ENCODE measurements at places on chromosomes 3 and 15.

DNA sequence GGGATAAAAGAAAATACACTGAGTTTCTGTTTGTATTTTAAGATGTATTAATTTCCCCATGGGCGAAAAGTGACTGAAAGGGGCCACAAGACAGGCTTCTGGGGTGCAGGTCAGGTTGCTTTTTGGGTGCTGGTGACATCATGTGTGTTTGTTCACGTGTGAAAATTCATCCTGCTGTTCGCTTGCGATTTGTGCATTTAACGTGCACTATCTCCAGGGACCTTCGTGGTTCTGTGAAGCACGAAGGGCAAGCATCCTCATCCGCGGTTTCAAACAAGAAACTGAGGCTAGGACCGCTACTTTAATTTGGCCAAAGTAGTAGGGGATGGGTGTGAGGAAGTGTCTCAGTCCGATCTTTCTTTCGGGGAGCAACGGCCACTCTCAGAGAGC is 1.6 kb upstream of the SMAD6 start:
- no peak for DNase-seq

- DNase-seq, result no peak
Observed at GRCh38 chr3:14398797-14399106, 3.7 kb upstream of the SLC6A6 start.

- peak; percentile 90 for DNase-seq
Observed at GRCh38 chr3:197083486-197083885, 53.9 kb upstream of the MELTF start.

DNA sequence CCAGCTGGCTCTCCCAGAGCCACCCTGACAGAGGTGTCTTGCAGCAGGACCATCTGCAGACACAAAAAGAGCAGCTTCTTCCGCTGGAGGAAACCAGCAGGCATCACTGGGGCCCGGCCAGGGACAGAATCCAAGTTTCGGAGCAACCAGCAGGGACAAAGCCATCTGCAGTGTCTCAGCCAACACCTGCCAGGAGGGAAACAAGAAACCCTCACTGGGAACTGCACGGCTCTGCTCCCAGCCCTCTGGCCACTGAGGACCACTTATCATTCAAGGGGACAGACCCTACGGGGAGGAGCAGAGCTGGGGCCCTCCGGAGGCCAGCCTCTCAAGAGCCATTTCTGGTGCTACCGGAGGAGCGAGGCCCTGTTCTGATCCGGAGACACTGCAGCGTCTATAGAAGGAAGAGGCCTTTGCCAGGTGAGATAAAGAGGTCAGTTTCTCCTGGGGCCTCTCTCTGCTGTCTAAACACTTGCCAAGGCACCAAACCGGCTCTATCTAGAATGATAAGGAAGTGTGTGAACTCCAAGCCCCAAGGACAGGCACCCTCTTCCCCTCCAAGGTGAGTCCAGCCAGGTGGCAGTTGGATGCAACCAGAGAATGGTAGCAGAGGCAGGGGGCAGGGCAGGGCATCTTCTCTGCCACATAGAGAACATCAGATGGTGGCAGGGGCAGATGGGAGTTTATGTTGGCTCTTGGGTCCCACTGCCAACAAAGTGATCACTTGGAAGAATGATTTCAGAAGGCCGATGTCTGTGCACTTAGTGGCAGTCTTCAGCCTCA is 89.0 kb downstream of the CHSY1 start:
- no peak for DNase-seq

GRCh38 chr15:25183581-25184251 is 228.9 kb downstream of the SNRPN start:
- no peak for DNase-seq

DNA sequence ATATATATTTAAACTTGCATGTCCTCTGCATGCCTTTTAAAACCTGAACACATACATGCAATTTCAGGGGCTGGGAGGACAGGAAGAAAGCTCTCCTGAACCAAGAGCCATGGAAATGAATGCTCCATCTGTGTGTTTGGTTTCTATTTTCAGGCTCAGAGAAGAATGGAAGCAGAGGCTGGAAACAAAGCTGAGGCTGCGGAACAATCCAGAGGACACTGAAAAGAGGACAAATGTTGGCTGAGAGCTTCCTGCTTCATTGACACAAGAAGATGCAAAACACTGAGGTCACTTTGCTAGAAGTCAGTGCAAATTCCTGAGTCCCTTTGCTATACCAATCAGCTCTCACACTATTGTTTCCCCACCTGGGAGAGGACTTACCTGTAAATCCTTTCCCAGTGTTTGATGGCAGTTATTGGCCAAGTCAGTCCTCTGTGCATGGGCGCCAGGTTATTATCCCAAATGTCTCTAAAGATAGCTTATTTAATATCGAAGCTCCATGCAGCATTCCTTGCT is 12.7 kb downstream of the FAM240A start:
- DNase-seq, result no peak

- DNase-seq, result peak; percentile 76
Observed at GRCh38 chr15:69253156-69253555, 45.6 kb upstream of the PAQR5 start.
